NCI-H1436 treated with DMSO at 0.1 percent for 48 hours (cell line): ENCODE measurements at places on chromosomes 3 and 15.

GRCh38 chr3:163776743-163777142 is 1301.6 kb downstream of the SI start:
- no peak for DNase-seq

- DNase-seq = peak; percentile 78
These were observed 237.4 kb upstream of the UMPS start for GRCh38 chr3:124492824-124493223.

DNA sequence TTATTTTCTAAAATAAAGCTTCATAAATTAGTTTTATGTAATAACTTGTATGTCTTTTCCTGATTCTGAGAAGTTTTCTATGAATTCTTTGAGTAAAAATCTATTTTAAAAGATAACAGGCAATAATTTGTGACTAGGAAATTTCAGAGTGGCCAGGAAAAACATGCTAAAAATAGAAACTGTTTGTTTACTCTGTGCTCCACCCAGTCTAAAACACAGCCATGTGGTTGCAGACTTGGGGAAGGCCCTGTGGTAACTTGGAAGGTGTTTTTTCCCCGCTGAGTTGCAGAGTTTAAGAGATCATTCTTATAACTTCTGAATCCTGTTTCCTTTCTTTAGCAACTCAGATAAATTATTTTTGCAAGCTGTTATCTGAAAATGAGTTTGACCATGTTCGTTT is 21.9 kb downstream of the PLCL2 start:
- no peak for DNase-seq

GRCh38 chr15:31049111-31049510 is 52.4 kb downstream of the TRPM1 start:
- no peak for DNase-seq

GRCh38 chr3:9308298-9308990 is 54.4 kb upstream of the THUMPD3 start:
- no peak for DNase-seq

GRCh38 chr3:184710870-184711492 is 883 bp downstream of the MAGEF1 start:
- DNase-seq = no peak

DNA sequence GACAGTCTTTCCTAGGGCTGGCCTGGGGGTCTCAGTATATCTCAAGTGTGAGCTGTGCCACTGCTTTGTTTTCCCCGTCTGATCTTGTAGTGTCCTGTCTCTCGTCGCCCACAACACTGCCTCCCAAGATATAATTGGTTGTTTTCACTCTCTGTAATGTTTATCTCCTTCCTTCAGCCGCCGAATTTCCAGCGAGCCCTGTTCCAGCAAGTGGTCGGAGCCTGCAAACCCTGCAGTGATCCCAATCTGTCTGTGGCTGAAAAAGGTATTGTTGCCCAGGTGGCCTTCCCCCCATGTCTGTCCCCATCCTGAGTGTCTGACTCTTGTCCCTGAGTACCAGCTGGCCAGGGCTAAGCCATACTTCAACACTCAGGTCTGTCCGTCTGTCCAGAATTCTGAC is 9.5 kb upstream of the MANF start:
- no peak for DNase-seq

DNA sequence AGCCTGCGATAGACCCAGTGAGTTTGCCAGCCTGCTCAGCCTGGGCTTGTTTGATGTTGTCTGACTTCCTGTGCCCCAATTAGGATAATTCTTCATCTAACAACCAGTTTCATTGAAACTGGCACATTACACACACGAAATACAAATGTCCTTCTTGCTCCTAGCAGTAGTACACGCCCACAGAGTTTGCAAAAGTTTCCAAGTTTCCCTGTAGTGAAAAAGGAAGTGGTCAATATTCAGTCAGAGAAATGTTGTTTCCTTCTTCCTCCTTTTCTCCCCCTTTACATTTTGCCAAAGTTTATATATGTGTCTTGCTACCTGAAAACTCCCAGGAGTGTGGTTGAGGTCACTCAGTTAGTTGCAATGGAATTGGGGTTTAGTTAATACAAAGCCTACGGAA is 58.4 kb upstream of the LRTM1 start:
- no peak for DNase-seq

GRCh38 chr3:168060317-168060716 is 35.4 kb downstream of the GOLIM4 start:
- no peak for DNase-seq

DNA sequence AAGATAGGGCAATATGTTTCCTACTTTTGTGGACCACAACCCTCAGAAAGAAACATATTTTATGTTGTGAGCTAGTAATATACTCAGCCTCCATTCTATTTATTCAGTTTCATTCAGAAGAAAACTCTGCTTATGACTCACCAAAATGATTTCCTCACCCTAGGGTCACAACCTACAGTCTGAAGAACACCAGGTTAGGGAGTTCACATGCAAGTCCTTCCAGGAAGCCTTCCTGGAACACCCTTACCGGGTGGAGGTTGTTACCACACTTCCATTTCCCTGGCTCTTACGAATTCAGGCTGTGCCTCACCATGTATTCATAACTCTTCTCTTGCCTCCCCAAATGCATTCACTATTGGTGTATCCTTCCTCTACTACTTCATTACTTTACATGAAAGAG is 228.0 kb upstream of the ADAMTS9 start:
- DNase-seq = no peak

- no peak for DNase-seq
These were observed 2.1 kb downstream of the PHC3 start for GRCh38 chr3:170179432-170179831.

GRCh38 chr15:55475842-55476241 is 32.2 kb downstream of the DNAAF4 start:
- no peak for DNase-seq

DNA sequence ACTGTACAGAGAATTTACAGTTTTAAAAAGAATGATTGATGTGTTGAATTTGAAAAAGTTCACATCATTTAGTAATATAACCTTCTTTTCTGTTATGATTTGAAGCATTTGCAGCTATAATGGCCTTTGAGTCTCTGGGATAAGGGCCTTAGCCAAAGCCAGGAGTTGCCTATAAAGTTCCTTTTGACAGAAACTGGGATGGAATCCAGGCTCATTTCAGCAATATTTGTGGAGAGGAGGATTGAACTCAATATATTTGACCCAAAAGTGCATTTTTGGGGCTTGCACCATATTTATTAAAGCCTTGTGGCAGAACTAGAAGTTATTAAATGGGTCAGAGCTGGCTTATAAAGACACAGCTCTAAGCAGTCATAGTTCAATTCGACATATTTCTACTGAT is 348.7 kb upstream of the EPHA3 start:
- no peak for DNase-seq

DNA sequence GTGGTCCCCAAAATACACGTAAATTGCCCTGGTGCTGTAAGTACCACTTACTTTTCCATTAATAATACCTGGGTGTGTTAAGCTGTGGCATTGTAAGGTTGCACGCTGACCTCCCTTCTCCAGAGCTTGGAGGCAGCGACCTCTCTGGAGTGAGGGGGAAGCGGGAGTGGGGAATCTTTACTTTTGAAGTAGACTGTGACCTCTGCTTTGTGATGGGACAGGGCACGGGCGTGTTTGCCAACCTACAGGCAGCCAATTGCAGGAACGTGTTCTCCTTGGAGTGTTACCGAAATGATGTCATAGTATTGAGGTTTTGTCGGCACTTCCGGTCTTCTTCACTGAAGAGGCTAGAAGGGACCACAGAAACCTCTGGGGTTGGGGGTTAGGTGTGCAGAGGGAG is 227.3 kb upstream of the C2CD4B start:
- DNase-seq = no peak

GRCh38 chr15:38378161-38378560 is 75.8 kb upstream of the FAM98B start:
- no peak for DNase-seq

DNA sequence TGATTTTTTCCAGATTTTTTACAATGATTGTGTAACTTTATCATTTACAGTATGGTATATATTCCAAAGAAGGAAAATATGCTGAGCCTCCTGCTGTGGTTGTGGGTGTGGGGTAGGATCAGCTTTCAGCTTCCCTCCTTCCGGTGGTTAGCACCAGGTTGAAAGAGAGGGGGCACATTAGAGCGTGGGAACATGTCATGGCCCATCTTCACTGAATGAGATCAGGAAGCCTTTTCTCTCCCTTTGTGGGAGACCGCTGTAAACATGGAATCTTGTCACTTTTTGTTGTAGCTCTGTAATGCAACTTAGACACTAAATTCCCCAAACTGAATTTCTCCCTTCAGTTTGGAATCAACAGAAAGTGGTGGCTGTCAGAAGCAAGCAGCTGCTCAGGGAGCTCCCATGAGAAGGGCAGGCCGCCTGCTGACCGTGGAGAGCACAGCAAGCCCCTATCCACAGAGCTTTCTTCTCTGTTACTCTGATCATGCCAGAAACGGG is 86.7 kb upstream of the LIMD1 start:
- no peak for DNase-seq

DNA sequence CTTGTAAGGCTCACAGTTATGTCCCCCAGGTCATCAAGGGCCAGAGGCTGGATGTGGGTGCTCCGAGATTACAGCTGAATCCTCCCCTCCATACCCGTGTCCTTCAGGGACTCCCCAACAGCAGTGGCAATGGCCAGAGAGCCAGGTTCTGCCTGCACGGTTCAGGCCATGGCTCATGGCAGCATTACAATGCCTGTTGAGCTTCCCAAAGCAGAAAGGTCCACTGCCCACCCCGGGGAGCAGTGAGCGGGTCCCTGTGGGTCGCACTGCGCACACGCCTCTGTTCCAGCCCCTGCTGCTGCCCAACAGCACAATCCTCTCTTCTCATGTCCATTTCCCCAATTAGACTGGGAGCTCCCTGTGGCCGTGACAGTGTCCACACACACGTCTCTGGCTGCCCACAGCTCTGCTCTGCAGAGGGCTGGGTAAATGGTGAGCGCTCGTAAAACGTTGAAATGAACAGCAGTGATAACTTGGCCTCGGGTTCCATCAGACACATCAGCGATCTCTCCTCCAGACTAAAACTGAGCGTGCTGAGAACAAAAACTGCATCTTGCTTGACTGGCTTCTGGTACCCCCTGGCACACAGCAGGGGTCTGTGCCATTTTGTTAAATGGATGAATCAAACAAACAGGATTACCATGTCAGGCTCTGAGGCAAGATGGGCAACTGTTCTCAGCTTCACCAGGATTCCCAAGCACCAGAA is 80.4 kb downstream of the VGLL4 start:
- no peak for DNase-seq

GRCh38 chr3:100702082-100702979 is 7.0 kb upstream of the TFG start:
- no peak for DNase-seq

DNA sequence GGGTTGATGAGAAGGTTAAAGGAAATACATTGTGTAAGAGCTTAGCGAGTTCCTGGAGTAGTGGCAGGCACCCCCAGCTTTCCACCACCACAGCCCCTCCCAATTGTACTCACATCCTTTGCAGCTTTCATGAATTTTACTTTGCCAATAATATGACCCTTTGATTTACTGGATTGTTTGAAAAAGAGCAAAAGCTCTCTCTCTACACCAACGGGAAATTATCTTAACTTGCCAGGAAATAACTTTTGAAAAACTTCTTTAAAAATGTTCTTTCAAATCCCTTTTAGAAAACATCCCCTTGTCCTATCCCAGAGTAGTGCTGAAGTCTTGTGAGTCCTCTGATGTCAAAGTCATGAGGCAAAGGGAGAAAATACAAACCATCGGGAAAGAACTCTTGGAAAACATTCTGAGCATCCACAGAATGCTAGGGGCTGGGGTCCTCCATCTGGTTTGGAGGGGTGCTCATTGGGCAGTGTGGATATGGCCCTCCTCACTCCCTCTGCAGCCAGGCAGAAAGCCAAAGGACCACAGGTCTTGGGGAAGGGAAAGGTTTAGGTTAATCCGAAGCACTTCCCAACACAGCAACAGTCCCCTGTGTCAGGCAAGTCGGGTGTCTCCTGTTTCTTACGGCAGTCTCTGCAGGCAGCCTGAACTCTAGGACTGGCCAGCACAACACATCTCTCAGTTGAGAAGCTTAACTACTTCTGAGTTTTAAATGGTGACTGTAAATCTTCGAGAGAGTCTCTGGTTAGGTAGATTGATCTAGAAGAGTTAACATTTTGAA is 36.5 kb downstream of the BOC start:
- DNase-seq = no peak
